SK-MEL-5 (cell line): ENCODE measurements at places on chromosomes 12 and 14. TPM values are rescaled to one million over a fixed set of nuclear protein-coding genes. Genes with fewer than 3 reads are reported as not detected.
A peak's percentile ranks its signal among the peaks of the same experiment; 100 is the strongest.

The GUCY2C gene
- 0.03 and 0.11 TPM in 2 replicates for total RNA-seq

The SERPINA9 gene
- not detected in 2 replicates for total RNA-seq

DNA sequence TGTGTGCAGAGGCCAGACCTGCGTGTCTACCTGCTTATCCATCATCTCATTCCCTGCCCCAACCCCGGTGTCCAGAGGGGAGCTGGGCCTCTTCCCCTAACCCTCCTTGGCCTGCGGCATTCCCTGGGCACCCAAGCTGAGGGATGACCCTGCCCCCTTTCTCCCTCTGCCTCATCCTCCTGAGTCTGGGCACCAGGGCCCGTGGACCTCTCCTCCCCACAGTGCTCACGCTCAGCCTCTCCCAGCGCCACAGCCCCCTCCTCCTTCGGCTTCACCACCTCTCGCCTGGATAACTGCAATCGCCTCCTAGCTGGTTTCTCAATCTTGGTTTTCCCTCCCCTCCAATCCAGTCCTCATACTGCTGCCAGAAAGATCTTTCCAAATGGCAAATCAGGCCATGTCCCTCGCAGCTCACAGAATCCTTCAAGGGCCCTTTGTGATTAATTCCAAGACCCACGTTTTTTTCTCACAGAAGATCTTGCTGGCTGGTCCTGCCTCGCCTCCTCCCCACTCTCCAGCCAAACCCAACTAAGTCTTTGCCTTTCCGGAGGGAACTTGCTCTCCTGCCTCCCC, 16.2 kb downstream of the IRF2BPL start:
- no peak for DNase-seq

DNA sequence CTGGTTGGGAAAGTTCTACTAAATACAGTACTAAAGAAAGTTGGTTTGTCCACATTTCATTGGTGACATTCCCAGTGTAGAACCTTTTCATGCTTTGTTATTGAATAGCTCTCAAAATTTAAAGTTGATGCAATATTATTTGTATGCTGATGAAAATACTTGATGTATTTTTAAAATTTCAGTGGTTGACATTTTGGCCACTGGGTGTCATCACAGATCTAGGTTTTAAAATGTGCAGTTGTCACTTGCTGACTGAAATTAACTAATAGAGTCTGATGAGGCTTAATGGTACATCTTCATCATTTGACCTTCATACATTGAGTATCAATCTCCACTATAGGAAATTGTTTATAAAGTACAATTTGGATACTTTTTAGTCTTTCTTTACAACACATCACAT, 37.1 kb downstream of the CMAS start:
- DNase-seq, result peak; percentile 76

DNA sequence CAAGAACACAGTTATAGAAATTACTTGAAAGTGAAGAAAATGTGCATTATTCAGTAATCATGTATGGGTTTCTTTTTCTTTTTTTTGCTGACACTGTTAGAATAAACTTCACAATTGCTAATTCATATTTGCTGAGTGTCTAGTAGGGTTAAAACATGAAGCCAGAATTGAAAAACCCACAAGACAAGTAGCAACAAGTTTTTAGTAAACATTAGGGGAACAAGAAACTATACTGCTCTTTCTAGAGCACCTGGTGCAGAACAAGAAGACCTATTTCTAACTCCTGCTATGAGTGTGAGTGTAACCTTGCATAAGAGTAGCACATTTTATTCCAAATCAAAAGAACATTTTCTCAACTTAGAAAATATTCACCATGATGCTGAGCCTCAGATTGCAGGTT, 83.2 kb downstream of the ITPR2 start:
- no peak for DNase-seq

DNA sequence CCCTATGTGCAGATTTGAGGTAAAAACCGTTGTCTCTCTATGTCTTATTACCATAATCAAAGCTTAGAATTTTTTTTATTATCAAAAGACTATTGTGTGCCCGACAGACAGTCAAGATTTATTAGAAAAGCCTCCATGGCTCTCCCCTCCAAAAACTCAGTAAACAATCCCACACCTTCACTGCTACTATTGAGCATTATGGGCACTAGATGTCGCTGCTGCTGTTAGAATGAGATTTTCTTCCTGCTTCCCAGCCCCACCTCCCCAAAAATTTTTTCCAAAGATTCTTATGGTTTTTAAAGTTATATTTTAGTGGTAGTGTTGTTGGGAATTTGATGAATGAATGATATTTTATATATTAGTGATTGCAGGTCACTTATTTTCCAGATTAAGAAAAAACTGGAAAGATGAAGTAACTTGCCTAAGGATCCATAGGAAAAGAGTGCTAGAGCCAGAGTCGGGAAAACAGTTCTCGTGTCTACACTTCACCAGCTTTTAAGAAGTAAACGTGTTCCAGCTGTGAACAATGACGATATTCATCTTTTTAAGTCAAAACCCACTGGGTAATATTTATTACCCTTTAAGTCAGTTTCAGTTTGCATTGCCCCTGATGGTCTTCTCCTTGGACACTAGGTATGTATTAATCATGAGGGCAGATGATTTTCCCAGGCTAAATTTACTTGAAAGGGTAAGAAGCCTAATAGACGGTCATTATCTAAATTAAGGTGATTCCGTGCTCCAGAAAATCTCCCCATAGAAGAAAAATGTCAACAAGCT, 12.2 kb upstream of the FOXG1 start:
- DNase-seq, result peak; percentile 72
